Pancreas (tissue), 10 donors: ENCODE measurements at places on chromosomes 7 and 10. TPM values are rescaled to one million over a fixed set of nuclear protein-coding genes. Genes with fewer than 3 reads are reported as not detected.

GRCh38 chr7:47587976-47588375, 6.1 kb upstream of the TNS3 start:
- peaks cover 3% of the 10 kb centered on the region for H3K4me1 ChIP-seq
- H3K36me3 ChIP-seq: no peaks in the 10 kb centered on the region
- no peak overlapping the region for H3K4me3 ChIP-seq
- H3K27me3 ChIP-seq: no peaks in the 10 kb centered on the region
- H3K27ac ChIP-seq: no peak overlapping the region

GRCh38 chr7:87575521-87575920, 25.2 kb downstream of the ABCB1 start:
- no peaks in the 10 kb centered on the region for H3K4me1 ChIP-seq
- no peaks in the 10 kb centered on the region for H3K36me3 ChIP-seq
- no peak for DNase-seq
- H3K4me3 ChIP-seq: no peak overlapping the region

CUTC gene
- 6.4 TPM for total RNA-seq

GRCh38 chr7:98133181-98133580, 26.5 kb downstream of the LMTK2 start:
- H3K27me3 ChIP-seq: no peaks in the 10 kb centered on the region
- peak overlapping the region; percentile 65 for H3K27ac ChIP-seq
- H3K4me1 ChIP-seq: peaks cover 13% of the 10 kb centered on the region
- no peak overlapping the region for H3K4me3 ChIP-seq
- H3K36me3 ChIP-seq: no peaks in the 10 kb centered on the region
- DNase-seq: no peak

- H3K27me3 ChIP-seq: peaks cover 17% of the 10 kb centered on the region
- no peak for DNase-seq
- peaks cover 7% of the 10 kb centered on the region for H3K4me1 ChIP-seq
- no peak overlapping the region for H3K4me3 ChIP-seq
These were observed 2.8 kb downstream of the HOXA10 start for GRCh38 chr7:27171325-27171636.

DNA sequence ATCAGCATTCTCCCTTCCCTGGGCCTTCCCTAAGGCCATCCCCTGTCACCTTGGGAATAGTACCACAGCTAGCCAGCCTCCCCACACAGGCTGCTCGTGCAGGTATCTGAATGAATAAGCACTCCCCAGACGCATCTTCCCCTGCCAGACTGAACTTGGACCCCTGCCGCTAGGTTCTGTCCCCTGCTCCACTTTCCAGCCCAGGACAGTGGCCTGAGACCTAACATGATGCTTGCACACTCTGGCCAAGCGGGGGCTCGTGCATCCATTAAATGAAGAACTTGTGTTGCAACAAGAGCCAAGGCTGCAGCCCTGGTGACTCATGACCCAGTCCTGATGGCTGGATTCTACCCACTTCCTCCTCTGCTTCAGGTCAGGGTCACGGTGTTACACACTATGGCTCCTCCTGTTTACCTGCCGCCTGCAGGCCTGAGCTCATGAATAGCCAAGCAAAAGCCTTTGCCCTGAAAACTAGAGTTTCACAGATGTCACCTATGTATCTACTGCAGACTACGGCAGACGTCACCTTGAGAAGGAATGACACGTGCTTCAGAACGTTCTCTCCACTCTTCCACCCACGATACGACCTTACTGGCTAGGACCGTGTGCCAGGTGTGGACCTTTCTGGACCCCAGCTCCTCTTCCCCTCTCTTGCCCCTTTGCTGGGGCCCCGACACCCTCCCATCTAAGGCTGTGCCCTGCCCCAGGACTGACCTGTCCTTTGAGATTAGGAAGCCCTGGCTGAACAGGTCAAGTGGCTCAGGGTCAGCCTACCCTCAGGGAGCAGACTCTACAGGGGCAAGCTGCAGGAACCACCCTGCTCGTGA, 6.5 kb downstream of the ASB13 start:
- no peaks in the 10 kb centered on the region for H3K4me1 ChIP-seq
- no peak overlapping the region for H3K4me3 ChIP-seq
- H3K27me3 ChIP-seq: no peaks in the 10 kb centered on the region
- no peak for DNase-seq
